ENCODE measurements at places on chromosomes 4 and X.

GRCh38 chr4:11263208-11263607, 165.5 kb downstream of the HS3ST1 start:
- no peak for DNase-seq

- no peak for DNase-seq
Measured at GRCh38 chr4:14151101-14151500, 523.6 kb upstream of the BOD1L1 start.

DNA sequence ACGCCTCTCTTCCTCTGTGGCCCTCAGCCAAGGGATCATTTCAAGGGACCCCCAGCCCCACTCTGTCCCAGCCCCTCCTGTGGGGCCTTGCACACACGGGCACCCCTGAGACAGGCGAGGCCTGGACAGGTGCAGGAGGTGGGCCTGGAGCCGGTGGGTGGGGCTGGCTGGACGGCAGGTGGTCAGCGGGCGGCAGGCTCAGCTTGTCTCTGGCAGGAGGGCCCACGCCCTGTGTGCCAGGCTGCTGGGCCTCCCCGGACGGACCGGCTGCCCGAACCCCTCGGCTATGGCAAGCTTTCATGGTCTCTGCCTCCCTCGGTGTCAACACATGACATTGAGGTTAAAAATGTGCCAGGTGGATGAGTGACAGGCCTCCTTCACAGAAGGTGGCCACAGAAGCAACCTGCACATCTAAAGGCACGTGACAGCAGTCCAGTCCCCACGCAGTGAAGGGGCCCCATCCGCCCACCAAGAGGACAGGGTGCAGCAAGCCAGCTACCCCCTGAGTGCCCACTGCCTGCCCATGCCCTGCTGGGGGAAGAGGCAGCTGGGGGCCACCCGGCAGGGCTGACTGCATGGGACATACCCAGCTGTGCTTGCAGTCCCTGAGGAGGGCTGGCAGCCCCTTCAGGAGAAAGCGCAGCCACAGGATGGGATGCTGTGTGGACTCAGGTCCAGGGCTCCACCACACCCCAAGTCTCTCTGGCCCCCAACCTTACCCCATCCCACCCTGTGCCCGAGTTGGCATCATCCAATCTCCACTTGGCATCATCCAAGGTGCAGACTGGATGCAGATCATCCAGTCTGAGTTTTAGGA, 109.3 kb downstream of the FAM53A start:
- no peak for DNase-seq

DNA sequence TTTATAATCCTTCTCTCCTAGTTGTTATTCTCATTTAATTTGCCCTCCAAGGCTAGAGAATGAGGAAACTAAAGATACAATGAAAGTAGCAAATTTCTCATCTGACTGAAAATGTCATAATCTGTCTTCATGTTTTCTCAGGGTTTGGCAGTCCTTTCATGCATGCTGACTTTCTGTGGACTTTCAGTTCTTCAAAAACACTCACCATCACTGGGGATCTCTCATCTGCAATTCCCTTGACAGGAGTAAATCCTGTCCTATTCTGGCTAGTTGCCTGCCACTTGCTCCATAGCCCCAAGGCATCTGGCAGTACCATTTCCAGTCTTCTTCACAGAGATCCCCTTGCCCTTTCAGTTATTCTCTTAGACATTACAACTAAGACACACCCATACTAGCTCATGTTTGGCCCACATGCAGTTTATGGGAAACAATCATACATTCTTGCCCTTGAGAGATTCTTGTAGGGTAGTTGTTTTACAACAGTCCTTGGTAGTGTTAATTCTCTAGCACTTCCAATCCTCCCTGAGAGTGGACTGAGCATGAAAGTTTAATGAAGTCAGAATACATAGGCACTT, 449.7 kb upstream of the KLHL4 start:
- DNase-seq, result no peak

DNA sequence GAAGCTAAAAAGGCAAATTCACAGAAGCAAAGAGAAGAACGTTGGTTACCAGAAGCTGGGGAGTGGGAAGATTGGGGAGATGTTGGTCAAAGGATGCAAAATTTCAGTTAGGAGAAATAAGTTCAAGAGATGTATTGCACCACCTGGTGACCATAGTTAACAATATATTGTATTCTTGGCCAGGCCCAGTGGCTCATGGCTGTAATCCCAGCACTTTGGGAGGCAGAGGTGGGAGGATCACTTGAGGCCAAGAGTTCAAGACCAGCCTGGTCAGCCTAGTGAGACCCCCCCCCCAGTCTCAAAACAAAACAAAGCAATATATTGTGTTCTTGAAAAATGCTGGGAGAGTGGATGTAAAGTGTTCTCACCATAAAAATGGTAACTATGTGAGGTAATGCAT, 67.9 kb downstream of the TAB3 start:
- no peak for DNase-seq

DNA sequence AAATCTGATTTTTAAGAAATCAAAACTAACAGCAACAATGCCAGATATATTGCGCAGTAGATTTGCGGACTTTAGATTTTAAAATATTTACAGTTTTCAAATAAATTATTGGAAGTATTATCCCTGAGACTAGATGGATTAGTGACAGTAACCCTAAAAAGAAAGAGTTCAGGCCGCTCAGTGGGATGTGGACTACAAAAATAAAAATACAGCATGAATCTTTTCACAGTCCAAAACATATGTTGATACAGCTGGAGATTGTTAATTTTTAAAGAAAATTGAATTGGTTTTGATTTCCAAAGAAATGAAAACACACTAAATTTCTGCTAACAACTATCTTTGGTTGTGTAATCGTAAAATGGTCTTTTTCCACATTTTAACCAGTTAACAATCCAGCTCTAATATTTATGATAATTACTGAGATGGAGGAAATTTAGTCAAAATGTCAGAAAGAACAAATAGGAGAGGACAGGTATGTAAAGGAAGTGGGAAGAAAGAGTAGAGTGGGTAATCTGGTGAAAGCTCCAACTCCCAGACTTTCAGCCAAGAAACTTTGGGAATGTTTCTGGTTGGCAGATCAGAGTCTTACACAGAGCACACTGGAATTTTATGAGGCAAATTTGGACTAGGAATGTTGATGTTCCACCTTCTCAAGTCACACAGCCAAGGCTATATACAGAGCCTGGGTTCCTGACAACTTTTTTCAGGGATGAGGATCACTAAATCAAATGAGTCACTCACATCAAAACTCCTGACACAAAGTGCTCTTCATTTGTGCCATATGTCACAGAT, 15.1 kb downstream of the C4orf36 start:
- DNase-seq, result no peak

- peak; percentile 24 for DNase-seq
Measured at GRCh38 chrX:44314259-44314734, 29.2 kb downstream of the EFHC2 start.

DNA sequence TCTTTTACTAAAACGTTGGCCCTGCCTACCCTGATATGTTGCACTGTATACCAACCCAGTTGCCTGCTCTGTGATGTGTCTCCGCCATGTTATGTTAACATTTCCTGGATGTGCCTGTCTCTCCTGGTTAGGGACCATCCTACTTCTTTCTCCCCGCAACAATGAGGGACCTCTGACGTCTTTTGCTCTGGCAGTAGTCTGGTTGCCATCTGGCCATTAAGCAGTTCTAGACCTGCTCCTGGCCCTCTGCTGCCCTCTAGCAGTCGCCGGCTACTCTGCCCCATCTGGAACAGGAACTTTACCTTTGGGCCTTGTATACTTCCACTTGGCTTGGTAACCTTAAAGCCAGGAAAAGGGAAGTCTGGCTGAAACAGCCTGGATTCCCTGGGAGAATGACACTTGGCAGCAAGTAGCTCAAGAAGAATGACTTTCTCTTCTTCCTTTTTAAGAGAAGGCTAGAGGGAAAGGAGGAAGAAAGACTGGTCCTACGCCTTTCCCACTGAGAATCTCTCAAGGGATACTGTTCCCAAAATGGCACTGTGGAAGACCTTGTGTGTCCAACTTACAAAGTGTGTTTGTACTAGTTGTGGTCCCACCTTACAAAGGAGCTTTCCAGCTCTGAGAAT, 63.5 kb downstream of the GPC3 start:
- no peak for DNase-seq

DNA sequence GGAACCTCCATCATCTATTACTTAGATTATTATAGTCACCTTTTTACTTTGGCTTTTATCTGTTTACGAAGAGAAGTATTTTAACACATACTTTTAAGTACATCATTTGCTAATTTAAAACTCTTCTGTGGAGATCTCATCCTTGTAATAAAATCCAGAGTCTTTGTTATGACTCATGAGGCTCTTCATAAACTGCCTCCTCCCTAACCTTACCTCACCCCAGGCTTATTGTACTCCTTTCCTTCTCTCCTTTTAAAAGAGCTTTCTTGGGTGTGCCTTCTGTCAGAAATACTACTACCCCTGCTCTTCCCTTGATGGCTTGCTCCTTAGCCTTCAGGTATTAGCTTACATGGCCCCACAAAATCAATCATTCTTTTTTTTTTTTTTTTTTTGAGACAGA, 6.6 kb downstream of the ARL9 start:
- DNase-seq, result no peak

- DNase-seq, result no peak
Measured at GRCh38 chr4:38495446-38495845, 168.6 kb upstream of the KLF3 start.

All from KG1 (cell line).